ENCODE measurements at places on chromosomes 7 and 10.

DNA sequence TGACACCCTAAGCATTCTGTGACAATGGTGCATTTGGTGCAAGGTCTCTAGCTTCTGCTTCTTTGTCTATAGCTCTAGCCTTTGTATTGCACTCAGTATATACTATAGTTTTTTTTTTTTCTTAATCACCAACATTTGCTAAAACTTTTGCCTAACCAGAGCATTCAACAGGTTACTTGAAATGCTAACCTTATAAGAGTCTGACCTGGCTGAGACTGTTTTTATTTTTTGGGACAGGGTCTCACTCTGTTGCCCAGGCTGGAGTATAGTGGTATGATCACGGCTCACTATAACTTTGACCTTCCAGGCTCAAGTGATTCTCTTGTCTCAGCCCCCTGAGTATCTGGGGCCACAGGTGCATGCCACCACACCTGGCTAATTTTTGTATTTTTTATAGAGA lies 92.4 kb downstream of the ZNF365 start:
- no peak for DNase-seq

GRCh38 chr10:119725517-119725827 lies 378 bp upstream of the INPP5F start:
- no peak for DNase-seq

DNA sequence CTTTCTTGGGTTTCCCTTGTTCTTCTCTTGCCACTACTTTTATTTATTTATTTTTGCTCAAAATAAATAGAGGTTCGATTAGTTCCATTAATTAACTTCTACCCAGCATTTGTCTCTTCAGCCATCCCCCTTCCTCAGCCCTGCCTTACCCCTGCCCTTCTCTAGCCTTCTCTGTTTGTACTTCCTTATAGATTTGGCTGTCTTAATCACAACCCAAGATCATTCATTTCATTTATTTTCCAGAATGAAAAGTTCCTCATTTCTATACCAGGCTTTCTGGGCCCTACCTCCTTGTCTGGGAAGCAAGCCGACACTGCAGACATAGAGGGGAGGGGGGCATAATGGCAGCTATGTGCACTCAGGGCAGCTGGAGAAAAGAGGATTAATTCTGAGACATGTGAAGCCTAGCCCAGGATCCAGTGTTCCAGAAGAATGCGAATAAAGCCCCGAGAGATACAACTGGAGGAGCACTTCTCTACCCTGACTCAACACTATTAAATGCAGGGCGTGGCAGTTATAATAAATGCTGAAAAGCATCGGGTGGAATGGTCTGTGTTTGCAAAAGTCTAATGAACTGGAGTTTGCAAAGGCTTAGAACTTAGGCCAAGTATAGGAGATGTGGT lies 6.4 kb upstream of the PDCD4 start:
- no peak for DNase-seq

- DNase-seq = no peak
Observed at GRCh38 chr10:84540022-84540616, 211.7 kb downstream of the CCSER2 start.

DNA sequence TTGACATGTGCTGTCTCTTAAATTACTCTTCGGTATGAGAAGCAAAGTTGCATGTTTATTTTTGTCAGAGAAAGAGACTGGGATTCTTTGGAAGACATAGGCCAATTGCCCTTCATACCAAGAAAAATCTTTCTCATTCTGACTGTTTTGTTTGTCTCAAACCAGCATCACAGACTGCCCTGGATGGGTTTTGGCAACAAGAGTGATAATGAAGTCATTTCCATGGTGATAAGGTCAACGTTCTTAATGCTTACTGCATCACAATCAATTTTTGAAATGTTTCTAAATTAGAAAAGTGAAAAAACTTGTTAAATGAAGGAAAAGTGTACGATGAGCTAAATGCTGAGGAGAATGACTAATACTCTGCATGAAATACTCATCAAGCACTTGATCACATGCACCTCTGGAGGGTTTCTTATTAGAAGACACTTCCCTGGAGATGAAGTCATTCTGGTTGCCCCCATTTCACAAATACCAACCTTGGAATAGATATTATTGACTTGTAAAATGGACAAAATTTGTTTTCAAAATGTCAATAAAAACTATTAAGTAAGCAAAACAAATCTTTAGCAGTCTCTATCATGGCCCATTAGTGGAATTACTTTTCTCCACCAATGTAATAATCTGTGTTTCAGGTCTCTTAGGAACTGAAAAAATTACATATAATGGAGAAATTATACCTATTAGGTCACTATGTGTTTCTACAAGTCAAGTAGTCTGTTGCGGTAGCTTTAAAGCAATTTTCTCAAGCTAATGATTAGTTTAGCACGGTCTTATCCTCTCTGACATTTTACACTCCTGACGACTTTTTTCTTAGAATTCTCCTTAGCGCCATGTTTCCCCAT lies 19.9 kb upstream of the SEC61G start:
- no peak for DNase-seq

DNA sequence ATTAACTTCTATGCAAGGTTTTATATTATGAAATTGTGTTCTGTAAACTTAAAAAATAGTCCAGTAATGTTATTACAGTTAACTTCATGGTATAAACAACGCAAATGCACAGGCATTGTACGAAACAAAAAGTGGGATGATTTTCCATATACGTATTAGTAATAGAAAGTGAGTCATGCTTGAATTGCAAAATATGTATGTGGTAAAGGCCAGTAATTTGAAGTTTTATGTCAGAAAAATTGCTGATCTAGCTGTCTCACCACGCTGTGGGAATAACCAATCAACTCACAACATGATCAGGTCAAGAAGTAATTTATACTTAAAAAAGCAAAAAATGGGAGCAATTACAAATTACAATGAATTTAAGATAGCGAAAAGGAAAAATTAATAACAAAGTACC lies 37.0 kb upstream of the GLI3 start:
- no peak for DNase-seq

- peak; percentile 8 for DNase-seq
Observed at GRCh38 chr10:79379512-79380124, 32.3 kb downstream of the PPIF start.

GRCh38 chr7:140676306-140676705 lies 3.6 kb downstream of the ADCK2 start:
- no peak for DNase-seq

- no peak for DNase-seq
Observed at GRCh38 chr10:33569702-33570101, 235.2 kb upstream of the NRP1 start.

DNA sequence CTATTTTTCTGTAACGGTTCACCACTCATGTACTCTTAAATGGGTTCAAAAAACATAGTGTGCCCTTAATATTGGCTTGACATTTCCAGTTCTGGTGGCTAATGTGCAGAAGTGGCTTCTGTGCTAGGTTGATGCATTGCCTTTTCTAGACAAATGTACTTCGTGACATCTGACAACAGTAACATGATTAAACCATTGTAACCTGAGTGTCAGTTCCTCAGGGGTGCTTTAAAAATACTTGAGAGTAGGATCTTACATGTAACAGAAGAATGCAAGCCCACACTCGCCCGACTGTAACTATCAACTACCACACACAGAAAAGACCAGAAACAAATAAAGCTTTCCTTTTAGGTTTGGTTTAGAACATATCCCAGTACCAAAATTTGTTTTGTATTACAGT lies 393.4 kb upstream of the NFE2L3 start:
- no peak for DNase-seq

DNA sequence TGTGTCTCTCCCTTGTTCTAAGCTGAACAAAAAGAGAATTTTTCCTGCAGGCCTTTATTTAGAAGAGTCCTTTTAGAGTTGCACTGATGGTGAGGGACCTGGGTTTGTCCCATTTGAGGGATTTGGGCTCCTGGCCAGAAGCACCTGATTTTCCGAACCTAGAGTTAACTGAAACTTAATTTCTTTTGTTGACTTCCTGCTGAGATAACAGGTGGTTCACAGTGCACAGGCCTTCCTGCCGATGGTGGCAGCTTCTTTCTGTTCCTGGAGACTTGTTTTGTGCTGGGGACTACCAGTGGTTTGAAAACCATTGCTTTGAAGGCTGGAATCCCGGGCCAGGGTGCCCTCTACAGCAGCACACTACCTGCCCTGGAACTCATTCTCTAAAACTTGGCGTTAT lies 99.2 kb downstream of the SUGCT start:
- DNase-seq = no peak

DNA sequence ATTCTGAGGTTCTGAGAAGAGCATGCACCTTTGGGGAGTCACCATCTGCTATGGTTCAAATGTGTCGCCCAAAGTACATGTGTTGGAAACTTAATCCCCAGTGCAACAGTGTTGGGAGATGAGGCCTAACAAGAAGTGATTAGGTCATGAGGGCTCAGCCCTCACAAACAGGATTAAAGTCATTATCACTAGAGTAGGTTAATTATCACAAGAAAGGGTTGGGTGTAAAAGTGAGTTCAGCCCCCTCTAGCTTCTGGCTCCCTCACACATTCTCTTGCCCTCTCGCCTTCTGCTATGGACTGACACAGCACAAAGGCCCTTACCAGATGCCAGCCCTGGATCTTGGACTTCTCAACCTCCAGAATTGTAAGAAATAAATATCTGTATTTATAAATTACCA lies 100.3 kb upstream of the C10orf90 start:
- DNase-seq = no peak
